Left renal pelvis (tissue), 4 donors: ENCODE measurements at places on chromosomes 5 and 9. TPM values are rescaled to one million over a fixed set of nuclear protein-coding genes. Genes with fewer than 3 reads are reported as not detected.

- no peak for DNase-seq
Observed at GRCh38 chr5:122259995-122260394, 52.0 kb upstream of the SNCAIP start.

DNA sequence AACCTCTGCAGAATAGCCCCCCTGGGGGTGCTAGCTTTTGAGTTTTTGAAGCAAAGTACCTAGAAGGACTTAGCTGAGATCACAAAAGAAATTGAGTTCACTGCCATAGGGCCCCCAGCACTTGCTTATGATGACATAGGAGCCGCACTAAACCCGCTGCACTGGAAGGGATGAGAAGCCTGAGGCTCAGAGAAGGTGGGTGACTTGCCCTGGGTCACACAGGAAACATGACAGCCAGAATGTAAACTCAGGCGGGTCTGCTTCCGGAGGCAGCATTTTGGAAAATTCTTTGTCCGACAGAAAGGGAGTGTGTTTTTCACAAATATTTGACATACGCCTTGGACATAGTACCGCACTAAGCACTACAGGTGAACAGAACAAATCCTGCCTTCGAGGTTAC lies 8.4 kb upstream of the TOR1B start:
- no peak for DNase-seq

GRCh38 chr5:143569213-143569701 lies 165.8 kb upstream of the NR3C1 start:
- DNase-seq = no peak

Gene SAXO1
- 0.16 TPM for polyA plus RNA-seq

DNA sequence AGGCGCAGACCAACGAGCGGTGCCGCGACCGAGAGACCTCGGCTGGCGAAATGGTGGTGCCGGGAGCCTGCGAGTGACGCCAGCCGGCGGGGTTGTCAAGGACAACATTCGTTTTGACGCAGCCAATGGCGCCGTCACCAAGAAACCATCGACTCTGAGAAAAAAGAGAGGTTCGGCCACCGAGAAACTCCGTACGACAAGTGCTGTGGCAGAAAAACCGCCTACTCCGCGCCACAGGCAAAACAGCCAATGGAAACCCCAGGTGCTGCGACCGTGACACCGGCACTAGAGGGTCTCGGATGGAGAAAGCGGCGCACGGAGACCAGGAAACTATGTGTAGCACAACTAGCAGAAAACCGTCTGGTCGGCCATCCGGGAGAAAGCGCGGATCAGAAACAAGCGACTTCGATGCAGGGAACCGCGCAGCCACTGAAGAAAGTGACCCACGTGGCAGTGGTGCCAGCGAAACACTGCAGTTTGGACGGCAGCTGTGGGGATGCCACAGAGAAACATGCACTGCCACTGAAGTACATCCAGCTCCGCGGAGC lies 88.8 kb downstream of the ANXA2R start:
- DNase-seq = no peak

GRCh38 chr9:7325995-7326394 lies 473.6 kb downstream of the DMAC1 start:
- no peak for DNase-seq

Gene DMRT3
- polyA plus RNA-seq = 1.5 TPM

Gene HEMGN
- 2.3 TPM for polyA plus RNA-seq

DNA sequence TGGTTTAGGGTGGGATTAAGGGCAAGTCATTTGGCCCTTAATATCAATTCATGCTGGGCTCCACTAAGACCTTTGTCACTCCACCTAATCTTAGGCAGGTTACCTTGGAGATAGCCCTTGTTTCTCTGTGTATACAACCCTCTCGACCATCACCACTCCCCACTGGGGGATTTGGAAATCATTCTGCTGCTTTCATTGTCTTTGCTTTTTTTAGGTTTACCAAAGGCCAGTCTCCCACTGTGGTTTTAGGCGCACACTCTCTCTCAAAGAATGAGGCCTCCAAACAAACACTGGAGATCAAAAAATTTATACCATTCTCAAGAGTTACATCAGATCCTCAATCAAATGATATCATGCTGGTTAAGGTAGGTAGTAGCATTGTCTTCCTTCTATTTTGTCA lies 6.2 kb downstream of the GZMK start:
- no peak for DNase-seq

DNA sequence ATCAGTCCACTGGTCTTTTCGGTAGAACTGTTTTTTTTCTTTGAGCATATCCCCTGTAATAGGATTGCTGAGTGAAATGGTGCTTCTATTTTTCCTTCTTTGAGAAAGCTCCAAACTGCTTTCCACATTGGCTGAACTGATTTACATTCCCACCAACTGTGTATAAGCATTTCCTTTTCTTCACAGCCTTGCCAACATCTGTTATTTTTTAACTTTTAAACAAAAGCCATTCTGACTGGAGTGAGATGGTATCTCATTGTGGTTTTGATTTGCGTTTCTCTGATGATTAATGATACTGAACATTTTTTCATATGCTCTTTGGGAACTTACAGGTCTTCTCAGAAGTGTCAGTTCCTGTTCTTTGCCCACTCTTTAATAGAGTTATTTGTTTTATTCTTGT lies 764.7 kb downstream of the MTRR start:
- DNase-seq = no peak

- DNase-seq = no peak
Observed at GRCh38 chr5:14193496-14193895, 50.4 kb downstream of the TRIO start.

DNA sequence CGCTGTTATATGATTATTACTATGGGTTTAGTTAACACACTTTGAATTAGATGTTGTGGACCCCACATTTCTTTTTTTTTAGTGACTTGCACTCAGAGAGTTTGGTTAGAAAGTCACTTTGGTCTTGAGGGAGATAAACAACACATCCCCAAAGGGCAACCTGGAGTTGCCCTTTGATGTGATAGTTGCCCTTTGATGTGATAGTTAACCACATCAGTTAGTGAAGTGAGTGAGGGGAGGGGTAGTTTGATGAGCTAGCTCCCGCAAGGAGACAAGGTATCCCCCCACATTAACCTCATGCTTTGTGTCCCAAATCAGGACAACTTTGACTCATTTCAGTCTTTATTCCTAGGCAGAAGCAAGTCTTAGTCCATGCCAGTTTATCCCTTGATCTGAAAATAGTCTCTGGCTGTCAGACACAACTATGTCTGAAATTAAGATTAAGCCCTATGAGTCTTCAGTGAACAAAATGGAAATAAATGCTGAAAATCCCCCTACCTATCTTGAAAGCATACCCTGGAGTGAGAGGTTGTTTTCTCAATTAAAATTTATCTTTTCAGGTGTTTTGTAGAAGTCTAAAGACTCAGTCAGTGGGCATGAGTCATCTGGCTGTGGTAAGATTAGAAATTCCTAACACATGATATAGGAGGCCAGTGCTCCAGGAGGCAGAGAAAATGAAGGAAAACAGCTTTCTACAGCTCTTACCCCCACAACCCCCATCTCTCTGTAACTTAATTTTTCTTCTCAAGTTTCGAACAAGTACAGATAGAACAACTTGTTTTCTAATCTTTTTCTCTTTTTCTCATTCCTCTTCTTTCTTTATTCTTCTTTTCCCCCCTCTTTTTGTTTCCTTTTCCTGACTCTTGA lies 208.9 kb upstream of the DMRTA1 start:
- no peak for DNase-seq

DNA sequence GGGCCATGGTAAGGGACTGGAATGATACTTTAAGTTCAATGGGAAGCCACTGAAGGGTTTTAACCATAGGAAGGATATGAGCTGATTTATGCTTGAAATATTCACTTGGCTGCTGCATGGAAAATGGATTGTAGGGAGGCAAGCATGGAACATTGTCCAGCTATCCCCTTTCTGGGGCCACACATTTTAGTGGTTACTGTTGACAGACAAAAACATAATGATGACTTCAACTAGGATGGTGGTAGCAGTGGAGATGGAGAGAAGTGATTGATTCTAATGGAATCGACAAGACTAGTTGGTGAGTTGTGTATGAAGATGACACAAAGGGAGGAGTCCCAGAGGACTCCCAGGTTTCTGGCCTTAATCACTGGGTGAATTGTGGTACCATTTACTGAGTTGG lies 6.2 kb upstream of the FCHSD1 start:
- no peak for DNase-seq

Gene DOK3
- 4.3 TPM for polyA plus RNA-seq

Gene PAPPA
- 4.2 TPM for polyA plus RNA-seq

GRCh38 chr9:13586587-13587374 lies 307.3 kb upstream of the MPDZ start:
- no peak for DNase-seq

GRCh38 chr5:31225118-31225517 lies 31.6 kb downstream of the CDH6 start:
- no peak for DNase-seq

- DNase-seq = no peak
Observed at GRCh38 chr9:95979446-95979845, 104.0 kb downstream of the ERCC6L2 start.

Gene PRR16
- 3.0 TPM for polyA plus RNA-seq

DNA sequence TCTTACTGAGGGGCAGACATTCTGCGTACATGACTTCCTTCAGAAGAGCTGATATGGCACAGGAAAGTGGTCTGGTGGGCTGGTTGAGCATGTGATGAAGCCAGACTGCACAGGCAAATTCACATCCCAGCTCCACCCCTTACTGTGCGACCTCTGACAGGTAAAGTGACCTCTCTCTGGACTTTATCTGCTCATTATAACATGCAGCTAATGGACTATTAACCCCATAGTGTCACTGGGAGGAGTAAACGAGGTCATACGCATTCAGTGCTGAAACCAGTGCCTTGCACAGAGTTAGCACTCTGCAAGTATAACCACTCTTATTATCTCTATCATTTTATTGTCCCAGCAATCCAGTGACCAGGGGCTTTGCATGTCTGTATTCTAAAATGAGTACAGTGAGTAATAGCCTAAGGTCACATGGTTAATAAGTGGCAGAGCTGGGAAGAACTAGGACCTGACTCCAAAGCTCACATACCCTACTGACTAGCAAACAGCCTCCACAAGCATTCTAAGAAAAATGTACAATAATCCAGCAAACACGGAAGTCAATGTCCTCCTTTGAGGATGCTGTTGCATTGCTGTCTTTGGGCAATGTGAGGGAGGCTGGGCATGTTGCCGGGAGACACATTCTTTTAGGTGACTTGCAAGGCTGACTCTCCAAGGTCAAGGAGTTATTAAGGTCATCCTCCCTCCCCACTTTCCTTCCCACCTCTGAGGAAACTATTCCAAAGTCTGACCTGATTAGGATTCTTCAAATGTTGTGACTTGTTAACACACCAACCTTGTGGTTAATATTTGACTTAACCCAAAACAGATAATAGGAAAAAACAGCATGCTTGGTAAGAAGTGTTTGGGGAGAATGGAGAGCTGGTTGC lies 19.0 kb downstream of the GLRX start:
- DNase-seq = no peak

DNA sequence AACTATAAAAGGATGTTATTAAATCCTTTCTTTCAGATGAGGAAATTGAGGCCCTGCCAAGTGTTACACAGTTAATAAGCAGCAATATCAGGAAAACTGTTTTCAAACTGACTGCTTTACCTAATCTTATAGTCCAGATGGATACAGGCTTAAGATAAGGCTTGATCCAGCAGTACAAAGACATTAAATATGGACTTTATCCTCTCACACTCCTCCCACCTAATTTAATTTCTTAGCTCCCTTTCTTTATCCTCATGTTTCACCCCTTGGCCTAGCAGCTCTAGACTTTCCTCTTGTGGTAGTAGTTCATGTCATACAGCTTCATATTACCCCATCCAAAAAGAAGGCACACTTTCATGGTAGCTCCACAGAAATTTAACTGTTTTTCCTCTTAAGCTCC lies 164.5 kb downstream of the BAAT start:
- no peak for DNase-seq

Gene ANKRD18A
- 4.8 TPM for polyA plus RNA-seq

DNA sequence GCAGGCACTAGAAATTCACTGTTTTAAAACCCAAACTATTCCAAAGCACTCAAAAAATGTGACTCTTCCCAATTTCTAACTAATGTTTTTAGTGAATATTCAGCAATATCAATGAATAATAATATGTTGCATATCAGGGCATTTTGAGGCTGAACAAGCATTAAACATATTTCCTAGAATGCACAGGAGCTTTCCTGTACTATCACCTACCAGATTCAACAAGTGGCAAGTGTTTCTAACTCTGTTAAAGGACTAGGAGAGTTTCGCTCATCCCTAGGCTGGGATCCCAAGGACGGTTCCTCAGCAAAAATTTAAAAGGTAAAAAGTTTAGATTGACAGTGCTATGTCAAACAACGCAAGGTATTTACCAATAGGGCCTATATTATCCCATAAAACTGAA lies 21.0 kb downstream of the GNE start:
- no peak for DNase-seq

DNA sequence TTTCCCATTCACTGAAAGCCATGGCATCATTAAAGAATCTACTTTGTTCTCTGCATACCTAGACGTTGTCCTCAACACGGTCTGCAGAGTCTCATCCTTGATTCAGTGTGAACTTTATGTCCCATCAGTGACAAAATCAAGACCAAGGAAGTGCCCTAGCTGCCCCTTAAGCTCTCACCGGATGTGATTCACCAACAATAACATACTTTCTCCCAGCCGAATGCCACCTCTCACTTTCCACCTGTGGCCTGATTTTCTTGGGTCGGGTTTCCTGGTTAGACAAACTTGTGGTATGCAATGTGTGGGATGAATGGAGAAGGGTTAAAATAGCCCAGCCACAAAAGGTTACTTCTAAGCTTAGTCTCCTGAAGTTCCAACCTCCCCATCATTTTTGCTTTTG lies 145.3 kb upstream of the PAPPA start:
- no peak for DNase-seq

DNA sequence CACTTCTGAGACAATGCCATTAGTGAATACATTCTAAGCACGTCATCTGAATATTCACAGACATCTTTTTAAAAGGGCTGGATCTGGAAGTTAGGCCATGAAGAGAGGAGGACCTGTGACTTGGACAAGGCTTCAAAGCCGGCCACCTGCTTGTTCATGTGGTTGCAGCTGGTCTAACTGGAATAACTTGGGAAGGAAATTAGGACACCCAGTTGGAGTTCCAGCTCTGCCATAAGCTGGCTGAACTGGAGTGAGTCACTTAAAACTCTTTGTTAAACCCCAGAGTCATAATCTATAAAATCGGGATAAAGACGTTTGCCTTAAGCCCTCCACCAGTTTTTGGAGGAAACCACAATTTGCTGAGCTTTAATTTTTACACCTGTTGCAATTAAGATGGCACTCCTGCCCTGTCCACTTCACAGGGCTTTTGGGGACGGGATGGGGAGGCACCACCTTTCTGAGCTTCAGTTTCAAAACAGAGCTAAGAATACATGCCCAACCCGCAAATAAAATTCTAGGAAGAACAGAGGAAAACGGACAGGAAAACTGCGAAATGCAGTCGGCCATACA lies 536 bp upstream of the STX17 start:
- DNase-seq = peak; percentile 6

- DNase-seq = no peak
Observed at GRCh38 chr5:90301248-90301647, 108.3 kb downstream of the CETN3 start.

Gene MYOZ3
- 10.3 TPM for polyA plus RNA-seq

Gene PCSK5
- polyA plus RNA-seq = 19.0 TPM

DNA sequence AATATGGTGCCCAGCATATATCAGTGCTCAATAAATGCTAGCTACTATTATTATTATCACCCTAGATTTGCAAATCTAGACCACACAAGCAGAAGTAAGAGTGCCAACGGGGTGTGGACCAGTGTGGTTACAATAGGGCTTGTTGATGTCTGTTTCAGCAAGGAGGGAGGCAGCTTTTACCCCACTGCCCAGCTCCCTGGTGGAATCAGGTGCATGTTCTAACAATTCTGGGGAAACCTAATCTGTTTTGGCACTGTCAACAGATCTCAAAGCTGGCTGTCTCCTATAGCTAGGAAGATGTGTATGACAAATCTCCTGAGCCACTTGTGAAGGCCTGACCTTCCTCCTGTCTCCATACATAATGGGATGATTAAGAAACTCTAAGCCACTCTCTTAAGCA lies 5.7 kb downstream of the TGFBI start:
- no peak for DNase-seq

Gene HSPB3
- polyA plus RNA-seq = not detected
